Progenitor cell of endocrine pancreas (in vitro differentiated cells): ENCODE measurements at places on chromosomes 16 and 17.

- H3K4me3 ChIP-seq: no peak overlapping the region
- peaks cover 18% of the 10 kb centered on the region for H3K27me3 ChIP-seq
- peaks cover 5% of the 10 kb centered on the region for H3K4me1 ChIP-seq
Measured at GRCh38 chr17:13350466-13350865, 251.3 kb downstream of the HS3ST3A1 start.

DNA sequence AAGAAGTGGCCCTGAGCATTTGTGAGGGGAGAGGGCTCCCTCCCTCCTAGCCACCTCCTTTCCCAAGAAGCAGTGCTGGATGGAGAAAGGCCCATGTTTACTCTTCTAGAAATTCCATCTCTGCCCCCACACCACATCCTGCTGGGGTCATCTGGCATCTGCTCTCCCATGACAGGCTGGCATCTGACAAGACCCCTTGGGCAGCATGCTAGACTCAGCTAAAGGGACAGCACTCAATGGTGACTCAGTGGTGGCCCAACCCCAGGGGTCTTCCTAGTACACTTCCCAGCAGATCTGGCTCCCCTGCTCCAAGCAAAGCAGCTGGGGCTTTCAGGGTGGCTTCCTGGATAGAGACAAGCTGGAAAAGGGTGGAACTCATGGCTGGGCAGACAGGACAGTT, 14.4 kb downstream of the SLC38A7 start:
- H3K27me3 ChIP-seq: no peaks in the 10 kb centered on the region
- H3K36me3 ChIP-seq: peaks cover 14% of the 10 kb centered on the region
- DNase-seq: no peak
- no peaks in the 10 kb centered on the region for H3K4me1 ChIP-seq

GRCh38 chr17:8935191-8935590, 30.3 kb downstream of the PIK3R5 start:
- H3K36me3 ChIP-seq: no peaks in the 10 kb centered on the region
- H3K4me1 ChIP-seq: no peaks in the 10 kb centered on the region
- H3K27me3 ChIP-seq: peaks cover 37% of the 10 kb centered on the region
- no peak overlapping the region for H3K27ac ChIP-seq
- H3K4me3 ChIP-seq: no peak overlapping the region

GRCh38 chr16:5916711-5917191, 819.2 kb upstream of the EEF2KMT start:
- no peak for DNase-seq
- peaks cover 12% of the 10 kb centered on the region for H3K4me1 ChIP-seq
- H3K36me3 ChIP-seq: no peaks in the 10 kb centered on the region
- H3K4me3 ChIP-seq: no peak overlapping the region
- H3K27me3 ChIP-seq: peaks cover 34% of the 10 kb centered on the region

DNA sequence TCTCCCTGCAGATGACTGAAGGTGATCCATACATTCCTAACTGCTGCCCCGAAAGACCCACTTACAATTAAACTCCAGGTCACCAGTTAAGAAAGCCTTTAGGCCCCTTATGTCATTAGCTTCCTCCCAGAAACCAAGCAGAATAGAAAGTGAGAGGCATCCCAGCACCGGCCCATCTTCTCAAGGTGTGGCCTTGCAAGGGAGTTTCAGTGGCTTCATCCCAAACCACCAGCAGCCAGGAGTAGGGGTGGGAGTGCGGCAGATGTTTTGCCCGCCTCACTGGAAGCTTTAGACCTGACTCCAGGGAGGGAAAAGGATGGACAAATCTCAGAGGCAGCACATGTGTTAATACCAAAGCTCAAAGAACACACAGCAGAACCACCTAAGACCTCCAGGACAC, 5.1 kb downstream of the ZFHX3 start:
- H3K36me3 ChIP-seq: no peaks in the 10 kb centered on the region
- peaks cover 59% of the 10 kb centered on the region for H3K4me1 ChIP-seq

- no peak for DNase-seq
- no peaks in the 10 kb centered on the region for H3K36me3 ChIP-seq
- peaks cover 15% of the 10 kb centered on the region for H3K27me3 ChIP-seq
- no peak overlapping the region for H3K27ac ChIP-seq
- H3K4me1 ChIP-seq: no peaks in the 10 kb centered on the region
Measured at GRCh38 chr17:34710226-34710625, 130.8 kb downstream of the TMEM132E start.
